Hematopoietic multipotent progenitor cell treated with erythropoietin and hydrocortisone succinate and interleukin-3 and kit ligand, for 8 days (in vitro differentiated cells): ENCODE measurements at places on chromosomes 4 and X.

GRCh38 chr4:107922486-107923473 lies 8.6 kb upstream of the CYP2U1 start:
- DNase-seq = no peak

DNA sequence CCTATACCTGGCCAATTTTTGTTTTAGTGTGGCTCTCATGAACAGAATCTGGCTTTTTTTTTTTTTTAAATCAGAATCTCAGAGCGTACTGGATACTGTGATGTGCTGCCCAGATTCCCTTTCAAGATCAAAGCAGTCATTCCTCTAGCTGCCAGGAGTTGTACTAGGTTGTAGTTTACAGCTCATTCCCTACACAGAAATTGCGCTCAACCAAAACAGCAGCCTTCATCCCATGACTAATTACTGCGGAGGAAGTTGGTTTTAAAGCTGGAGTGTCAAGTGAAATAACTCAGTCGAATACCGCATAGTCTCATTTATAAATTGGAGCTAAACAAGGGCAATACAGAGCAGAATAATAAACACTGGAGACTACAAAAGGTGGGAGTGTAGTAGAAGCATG lies 12.2 kb upstream of the TMPRSS11B start:
- no peak for DNase-seq

DNA sequence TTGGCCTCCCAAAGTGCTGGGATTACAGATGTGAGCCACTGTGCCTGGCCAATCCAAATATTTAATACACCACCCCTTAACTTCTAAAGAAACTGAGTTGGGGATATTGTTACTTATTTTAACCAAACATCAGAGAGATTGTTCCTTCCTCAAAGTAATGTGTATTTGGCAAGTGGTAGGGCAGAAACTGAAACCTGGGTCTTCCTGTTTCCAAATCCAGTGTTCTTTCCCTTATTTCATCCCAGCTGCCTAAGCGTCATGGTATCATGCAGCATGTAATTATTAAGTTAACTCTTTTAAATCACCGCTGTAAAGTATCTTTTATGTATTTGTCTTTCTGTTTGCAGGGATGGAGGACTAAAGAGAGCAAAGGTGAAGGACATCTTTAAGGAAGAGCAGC lies 68.4 kb downstream of the GPAT3 start:
- DNase-seq = no peak

DNA sequence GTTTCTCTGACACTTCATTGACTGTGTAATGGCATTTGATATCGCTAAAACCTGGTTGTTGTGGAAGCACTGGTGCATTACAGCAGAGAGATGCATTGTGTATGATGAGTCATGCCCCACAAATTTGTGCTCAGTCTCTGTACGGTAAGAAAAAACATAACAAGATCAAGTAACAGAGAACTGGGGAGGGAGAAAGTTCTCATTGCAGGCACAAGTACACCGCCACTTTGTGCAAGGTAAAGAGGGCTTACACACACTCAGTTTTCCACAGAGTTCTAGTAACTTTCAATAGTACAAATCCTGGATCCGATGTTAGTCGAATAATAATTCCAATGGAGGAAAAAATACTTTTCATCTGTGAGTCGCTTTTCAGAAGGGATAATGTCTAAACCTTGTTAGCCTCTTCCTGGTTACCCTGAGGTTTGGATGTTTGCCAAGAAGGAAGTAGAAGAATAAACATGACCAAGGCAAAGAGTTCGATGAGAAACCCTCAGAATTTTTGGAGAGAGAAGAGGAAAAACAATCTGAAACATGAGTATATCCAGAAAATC lies 512.5 kb upstream of the SLIT2 start:
- no peak for DNase-seq

DNA sequence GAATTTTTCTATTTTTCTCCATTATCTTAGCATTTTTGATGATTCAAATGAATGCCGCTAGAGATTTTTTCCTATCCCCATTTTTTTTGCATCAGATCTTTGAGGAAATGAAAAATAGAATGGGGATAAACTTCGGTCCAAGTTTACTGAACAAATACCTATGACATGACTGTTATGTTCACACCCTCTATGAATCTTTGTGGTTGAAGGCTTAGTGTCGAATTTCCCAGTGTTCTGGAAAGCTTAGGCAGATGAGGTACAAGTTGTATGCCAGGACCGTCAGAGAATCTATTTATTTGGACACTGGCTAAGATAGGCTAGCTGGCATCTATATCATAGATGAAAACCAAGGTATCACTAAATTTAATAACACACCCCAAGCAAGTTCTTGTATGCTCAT lies 123.4 kb downstream of the SPCS3 start:
- DNase-seq = no peak

DNA sequence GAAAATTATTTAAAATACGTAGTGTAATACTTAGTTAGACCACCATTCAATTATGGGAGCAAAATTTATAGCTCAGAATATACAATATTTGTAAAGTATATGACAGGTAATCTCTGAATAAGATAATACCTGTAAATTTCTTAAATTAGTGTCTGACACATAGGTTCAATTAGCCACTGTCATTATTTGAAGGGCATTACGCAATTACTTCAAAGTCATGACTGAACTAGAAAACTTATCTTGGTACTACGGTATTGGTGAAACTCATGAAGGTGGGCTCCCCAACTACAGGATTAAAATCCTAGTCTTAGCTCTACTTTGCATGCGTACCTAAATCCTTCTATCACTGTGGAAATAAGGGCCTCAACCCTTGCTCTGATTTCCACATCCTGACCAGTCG lies 860.7 kb downstream of the PCDH19 start:
- DNase-seq = no peak

DNA sequence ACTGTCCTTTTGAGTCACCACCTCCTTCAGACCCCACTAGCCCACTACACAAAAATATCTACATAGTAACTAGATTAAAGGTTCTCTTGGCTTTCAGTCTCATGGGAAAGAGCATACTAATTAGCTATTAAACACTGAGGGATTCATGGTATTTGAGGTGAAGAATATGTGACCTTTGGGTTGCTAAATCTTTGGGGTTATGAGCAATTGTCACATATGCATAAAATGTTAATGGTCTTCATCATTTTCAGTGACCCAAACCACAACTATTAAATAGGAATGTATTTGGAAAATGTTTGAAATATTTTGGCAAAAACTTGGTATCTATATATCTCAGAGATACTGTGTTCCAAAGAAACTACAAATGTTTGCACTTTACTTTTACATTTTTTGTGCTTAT lies 365.1 kb downstream of the MAGEB5 start:
- no peak for DNase-seq

GRCh38 chr4:142405021-142405694 lies 440.9 kb downstream of the INPP4B start:
- peak; percentile 73 for DNase-seq

DNA sequence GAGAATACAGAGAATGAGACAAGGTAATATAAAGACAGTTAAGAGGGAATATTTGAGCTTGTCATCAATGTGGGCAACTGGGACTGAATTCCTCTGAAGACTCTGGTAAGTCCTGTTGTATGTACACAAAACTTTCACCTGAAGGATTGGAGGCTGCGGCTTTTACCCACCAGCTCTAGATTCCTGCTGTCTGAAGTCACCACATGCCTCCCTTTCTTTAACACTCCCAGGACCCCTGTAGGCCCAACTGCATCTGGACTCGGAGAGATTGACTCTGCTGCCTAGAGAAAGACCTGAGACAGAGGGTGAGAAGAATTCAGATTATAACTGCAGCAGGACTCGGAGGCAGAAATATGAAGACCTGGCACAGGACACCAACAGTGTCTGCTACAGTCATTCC lies 1048.0 kb downstream of the PDHA2 start:
- DNase-seq = no peak

- no peak for DNase-seq
Observed at GRCh38 chr4:38138363-38138762, 178.2 kb downstream of the PTTG2 start.
